Activated naive CD4-positive, alpha-beta T cell treated with anti-CD3 and anti-CD28 coated beads, Interleukin-2, amount 50 U/mL, for 16 hours (primary cell): ENCODE measurements at places on chromosomes 16 and 17.

DNA sequence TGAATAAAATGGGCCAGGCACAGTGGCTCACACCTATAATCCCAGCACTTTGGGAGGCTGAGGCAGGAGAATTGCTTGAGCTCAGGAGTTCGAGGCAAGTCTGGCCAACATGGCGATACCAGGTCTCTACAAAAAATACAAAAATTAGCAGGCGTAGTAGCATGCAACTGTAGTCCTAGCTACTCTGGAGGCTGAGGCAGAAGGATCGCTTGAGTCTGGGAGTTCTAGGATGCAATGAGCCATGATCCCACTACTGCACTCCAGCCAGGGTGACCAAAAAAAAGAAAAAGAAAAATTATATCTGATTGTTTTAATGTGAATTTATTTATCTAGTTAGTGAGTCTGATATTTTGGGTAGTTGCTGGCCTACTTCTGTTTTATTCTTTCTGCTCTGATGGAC lies 7.0 kb downstream of the IL34 start:
- DNase-seq = no peak

DNA sequence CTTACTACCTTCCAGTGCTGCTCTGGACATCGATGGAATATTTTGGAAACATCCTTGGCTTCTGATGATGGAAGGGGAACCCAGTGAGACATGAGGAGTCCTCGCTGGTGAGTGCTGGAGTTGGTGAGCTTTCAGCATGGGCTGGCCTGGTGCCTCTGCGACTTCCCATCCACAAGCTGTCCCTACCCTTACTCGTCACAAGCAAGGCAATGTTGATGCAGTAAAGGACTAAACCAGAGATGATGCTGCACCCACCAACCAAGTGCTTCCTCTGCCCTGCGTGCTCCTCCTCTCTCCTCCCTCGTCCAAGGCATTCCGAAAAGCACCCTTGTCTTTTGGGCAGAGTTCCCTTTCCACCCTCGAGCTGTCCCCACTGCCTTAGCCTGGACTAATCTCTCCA lies 154.7 kb downstream of the GRIN2A start:
- DNase-seq = no peak

DNA sequence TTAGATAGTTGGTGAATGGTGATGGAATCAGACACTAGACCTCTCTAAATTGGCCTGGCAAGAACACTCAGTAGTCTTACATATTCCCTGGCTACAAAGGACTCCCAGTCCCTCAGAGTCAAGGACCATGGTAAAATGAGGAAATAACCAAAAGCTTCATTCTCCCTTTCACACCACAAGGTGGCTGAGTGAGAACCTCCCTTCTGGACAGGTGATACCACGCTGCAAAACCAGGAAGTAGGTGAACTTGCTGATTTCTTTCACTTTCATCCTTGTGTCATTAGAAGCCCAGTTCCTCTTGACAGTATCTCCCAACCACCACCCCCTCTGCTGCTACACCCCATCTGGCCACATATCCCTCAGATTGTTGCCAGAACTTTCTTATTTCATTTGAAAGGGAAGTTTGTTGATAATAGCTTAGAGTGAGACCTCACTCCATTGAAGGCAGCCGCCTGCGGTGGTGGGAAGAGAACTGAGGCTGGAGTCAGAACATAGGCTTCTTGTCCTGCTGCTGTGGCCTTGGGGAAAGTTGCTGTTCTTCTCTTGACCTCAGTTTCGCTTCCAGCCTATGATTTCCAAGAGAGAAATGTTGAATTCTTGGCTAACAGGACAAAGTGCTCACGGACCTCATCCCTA lies 290.6 kb upstream of the CCL2 start:
- no peak for DNase-seq

GRCh38 chr16:25996052-25996451 lies 304.3 kb downstream of the HS3ST4 start:
- DNase-seq = no peak

DNA sequence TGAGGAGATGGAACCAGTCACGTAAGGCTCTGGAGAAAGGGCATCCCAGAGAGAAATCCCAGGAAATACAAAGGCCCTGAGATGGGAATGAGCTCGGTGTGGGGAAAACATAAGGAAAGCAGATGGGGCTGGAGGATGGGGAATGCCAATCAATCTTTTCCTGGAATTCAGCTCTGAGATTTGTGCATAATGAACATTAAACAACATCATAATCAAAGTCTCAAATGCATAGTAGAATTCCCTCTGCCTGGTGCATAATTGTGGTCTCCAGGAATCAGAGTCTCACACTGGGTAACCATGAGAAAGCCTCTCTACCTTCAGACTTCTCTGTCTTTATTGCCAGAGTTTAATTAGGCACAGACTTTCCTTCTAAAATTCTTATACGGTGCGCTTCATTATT lies 30.8 kb downstream of the OTOA start:
- no peak for DNase-seq

DNA sequence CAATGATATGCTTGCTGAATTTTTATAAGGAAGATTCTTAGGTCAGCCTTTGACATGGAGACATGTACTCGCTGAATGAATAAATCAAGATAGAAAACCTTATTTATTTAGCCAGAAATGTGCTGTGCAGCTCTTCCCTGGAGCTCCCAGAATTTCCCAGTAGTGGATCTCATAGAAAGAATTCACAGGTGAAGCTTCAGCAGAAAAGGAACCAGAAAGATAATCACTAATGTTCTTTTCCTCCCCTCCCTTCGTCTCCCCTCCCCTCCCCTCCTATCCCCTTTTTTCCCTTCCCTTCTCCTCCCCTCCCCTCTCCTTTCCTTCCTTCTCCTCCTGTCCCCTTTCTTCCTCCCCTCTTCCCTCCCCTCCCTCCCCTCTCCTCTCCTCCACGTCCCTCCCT lies 158.2 kb downstream of the MAP2K6 start:
- no peak for DNase-seq

- no peak for DNase-seq
These were observed 6.3 kb downstream of the CMIP start for GRCh38 chr16:81450783-81451491.

- no peak for DNase-seq
These were observed 82.2 kb downstream of the PLXDC1 start for GRCh38 chr17:39069114-39069756.

DNA sequence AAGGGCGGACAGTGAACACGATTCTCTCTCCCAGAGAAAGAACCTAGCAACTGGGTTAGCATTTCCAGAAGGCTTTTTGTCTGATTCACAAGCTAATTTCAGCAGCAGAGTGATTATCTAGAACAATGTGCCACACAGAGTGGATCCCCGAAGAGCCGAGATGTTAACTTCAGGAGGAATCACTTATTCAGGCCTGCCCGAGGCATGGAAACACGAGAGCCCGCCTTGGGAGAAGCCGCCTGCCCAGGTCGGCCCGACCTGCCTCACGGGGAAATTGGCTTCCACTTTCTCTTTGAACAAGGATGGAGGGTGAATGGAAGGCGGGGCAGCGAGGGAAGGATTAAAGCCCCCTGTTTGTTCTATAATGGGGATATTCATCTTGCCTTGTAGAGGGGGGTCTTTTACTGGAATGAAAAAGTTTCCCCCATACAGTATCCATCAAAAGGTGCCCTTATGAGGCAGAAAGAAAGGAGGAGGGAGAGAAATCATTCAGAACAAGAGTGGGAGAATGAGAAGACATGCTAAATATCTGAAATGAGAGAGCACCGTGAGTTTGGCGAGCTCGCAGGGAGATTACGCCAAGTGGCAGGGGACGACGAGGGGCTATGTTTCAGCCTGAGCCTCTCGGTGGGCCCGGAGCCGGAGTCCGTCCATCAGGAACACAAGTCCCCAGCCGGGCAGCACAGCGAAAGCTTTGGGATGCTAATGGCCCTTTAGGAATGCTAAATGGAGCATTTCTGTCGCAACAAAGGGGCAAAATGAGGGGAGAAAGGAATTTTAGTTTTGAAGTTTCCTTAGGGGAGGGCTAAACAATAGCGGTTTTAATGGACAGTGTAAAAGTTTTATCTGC lies 33.0 kb downstream of the NTN1 start:
- no peak for DNase-seq

DNA sequence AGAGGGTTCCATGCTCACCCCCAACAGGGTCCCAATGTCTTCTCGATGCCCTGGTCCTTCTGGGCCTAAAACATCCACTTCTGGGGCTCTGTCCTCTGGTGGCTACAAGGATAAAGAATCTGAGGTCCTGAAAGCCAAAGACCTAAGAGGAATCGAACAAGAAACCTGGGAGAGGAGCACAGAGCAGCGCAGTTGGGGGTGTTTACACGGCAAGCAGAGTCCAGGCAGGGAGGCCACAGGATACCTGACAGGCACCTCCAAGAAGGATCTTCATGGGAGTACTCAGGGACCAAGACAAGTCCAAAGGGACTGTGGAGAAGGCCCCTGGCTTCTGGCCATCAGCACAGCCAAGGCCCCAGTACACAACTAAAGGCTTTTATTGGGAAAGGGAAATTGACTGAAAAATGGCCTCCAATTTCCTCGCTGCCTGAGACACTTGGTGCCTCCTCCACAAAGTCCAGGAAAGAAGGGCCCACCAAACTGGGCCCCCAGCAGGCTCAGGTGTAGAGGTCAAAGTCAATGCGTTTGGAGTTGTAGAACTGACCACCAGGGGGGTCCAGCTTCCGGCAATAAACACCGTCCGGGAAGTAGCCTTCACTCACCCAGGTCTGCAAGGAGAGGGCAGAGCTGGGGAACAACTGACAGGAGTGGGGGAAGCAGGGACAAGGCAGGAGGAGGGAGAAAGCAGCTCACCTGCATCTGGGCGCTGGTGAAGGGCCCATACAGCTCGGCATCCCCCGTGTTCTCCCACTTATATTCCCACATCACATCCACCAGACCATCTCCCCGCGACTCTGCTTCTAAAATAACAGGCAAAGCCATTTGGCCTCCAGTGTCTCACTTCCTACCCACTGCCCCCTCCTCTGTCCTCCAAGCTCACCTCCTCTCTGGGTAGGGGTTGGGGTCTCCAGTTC lies 2.4 kb downstream of the CD2BP2 start:
- DNase-seq = no peak

DNA sequence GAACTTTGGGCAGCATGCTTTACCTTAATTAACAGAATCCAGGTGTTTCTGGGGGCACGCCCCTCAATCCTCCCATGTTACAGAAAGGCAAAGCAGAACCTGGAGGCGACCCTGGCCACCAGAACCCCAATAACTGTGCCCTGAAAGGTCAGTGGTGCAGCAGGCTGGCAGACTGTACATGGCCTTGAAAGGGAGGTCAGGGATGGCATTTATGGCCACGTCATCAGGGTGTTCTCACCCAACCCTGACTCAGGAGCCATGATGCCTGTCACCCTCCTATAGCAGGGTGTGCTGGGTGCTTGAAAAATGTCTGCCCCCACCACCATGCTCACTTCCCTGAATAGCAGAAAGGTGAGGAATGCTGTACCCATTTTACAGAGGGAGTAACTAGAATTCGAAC lies 177.7 kb downstream of the TMEM132E start:
- no peak for DNase-seq

DNA sequence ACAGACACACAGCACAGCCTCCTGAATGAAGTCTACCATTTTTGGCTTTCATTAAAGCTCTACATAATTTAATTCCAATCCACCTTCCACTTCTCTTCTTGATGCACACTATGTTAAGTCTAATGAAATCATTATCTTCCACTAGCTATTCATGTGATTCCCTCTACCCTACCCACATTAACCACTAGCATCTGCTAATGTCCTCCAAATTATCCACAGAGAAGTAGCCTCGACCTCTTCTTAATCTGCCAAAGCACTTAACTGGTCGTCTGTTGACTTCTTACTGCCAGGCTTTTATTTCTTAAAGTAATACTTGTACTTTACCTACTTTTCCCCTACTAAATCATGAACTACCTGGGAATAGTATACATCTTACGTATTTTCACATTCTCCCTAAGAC lies 91.8 kb downstream of the NCOR1 start:
- DNase-seq = no peak

DNA sequence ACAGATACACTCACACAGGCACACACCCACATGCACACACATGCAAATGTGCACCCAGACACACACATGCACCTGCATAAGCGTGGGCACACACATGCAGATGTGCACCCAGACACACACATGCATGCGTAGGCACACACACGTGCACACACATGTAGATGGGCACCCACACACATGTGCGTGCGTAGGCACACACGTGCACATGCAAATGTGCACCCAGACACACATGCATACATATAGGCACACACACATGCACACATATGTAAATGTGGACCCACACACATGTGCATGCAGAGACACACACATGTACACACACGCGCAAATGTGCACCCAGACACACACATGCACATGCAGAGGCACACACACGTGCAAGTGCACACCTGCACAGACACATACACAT lies 60.3 kb downstream of the MRM1 start:
- DNase-seq = no peak

DNA sequence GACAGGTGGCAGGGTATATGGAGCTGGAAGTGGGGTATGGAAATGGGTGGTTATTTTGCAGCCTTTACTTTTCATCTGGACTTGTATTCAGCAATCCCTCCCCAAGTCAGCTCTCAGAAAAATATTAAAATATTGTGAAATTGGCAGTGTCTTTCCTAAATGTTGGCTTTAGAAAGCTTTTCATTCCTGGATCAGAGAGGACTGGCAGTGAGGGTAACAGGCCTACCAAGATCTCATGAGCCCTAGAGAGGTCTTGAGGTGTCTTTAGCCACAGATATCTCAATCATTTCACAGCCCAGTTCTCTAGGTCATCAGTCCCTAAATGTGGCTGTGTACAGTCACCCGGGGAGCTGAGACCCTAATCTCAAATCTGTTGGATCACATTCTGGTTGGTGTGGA lies 22.5 kb downstream of the SLC7A6OS start:
- no peak for DNase-seq

DNA sequence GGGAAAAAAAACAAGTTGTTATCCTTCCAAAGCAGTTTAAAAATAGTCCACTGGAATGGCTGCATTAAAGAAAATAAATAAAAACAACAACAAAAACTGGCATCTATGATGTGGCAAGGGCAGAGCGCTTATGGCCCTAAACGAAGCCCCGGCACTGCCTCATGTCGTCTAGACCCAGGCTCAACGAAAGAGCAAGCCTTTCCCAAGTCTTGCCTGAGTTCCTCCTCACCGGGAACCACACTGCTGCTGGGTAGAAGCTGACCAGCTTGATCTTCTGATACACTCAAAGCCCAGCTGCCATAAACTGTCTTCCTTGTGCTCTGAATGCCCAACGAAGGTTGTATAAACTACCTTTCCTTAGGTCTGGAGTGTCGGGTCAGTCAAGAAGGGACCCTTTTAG lies 37.0 kb downstream of the NDEL1 start:
- no peak for DNase-seq

DNA sequence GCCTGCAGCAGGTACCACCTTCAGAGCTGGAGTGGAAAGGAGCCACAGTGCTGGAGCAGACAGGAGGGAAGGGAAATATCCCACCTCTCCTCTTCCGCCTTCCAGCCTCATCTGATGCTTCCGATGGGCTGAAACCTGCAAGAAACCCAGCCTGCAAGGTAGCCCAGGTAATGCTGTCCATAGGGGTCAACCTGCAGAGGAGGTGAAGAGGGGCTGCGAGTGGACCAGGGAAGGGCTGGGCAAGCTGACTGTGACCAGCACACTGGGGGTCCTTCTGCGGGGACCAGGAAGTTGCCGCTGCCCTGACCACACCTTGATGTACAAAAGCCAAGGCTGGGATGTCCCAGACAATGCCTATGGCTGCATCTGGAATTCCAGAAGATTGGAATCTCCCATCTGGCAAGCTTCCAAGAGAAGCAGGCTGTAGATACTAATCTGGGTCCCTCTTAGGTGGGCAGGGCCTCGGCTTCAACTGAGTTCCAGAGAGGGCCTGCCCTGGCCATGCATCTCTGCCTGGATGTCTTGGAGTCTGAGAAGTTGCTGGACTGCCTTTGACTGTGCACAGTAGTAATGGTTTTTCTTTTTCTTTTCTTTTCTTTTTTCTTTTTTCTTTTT lies 5.8 kb downstream of the FOXL1 start:
- no peak for DNase-seq
